Renal cortical epithelial cell (primary cell): ENCODE measurements at places on chromosomes 1 and 21.

DNA sequence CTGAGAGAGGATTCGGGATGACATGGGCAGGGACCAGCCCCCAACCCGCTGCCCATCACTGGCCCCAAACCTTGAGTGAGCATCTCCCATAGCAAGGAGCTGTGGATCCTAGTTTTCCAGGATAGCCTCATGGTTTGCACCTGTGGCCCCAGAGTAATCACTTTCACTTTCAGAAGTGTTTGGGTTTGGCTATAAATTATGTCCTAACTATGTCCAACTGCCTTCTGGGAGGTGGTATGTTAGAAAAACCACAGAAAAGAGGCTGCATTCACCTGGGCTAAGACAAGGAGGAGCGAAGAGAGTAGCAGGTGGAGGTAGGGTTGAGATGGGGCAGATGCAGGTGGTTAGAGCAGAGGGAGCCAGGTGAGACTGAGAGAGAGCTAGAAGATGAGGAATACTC is 19.4 kb upstream of the CLIC6 start:
- DNase-seq: no peak

- DNase-seq: no peak
These were observed 15.9 kb downstream of the LRRC8B start for GRCh38 chr1:89540406-89540970.

DNA sequence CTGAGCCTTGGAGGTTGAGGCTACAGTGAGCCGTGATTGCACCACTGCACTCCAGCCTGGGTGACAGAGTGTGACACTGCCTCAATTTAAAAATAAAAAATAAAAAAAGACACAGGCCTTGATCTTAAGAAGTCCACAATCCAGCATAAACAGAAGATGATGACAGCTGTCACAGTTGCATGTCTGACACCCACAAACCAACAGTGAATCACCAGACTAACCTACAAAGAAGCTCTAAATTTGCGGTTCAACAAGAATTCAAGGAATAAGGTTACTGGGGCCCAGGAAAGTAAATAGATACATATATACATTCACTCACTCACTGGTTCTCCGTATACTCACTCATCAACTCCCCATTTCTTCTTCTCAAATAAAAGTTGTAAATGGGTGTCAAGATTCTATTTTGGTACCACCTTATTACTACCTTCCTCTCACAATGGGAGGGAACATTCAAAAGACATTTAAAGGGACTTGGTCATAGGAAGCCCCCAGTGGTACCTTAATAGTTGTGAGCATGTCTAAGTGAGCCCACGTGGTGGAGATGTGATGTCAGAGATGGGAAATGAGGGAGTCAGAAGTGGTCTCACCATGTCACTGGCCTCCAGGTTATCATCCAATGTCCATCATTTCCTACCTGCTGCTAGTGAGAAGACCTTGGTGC is 66.9 kb upstream of the PRDX6 start:
- DNase-seq: no peak

GRCh38 chr1:245060684-245061374 is 94.0 kb upstream of the KIF26B start:
- no peak for DNase-seq

DNA sequence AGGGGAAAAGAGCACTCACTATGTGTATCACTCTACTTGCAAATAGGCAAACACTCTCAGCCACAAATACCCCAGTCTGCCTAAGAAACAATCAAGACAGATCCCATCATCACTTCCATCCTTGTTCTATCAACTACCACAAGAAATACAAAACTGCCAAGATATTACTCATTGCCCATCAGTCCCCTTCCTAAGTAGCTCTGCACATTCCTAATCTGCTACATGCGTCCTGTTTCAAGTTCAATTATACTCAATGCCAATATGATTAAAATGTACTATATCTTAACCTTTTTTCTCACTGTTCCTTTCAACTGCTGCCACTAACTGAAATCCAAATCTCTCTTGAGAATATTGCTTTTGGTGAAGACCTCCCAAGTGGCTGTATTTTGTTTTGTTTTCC is 1688.4 kb downstream of the PLA2G4A start:
- DNase-seq: no peak

DNA sequence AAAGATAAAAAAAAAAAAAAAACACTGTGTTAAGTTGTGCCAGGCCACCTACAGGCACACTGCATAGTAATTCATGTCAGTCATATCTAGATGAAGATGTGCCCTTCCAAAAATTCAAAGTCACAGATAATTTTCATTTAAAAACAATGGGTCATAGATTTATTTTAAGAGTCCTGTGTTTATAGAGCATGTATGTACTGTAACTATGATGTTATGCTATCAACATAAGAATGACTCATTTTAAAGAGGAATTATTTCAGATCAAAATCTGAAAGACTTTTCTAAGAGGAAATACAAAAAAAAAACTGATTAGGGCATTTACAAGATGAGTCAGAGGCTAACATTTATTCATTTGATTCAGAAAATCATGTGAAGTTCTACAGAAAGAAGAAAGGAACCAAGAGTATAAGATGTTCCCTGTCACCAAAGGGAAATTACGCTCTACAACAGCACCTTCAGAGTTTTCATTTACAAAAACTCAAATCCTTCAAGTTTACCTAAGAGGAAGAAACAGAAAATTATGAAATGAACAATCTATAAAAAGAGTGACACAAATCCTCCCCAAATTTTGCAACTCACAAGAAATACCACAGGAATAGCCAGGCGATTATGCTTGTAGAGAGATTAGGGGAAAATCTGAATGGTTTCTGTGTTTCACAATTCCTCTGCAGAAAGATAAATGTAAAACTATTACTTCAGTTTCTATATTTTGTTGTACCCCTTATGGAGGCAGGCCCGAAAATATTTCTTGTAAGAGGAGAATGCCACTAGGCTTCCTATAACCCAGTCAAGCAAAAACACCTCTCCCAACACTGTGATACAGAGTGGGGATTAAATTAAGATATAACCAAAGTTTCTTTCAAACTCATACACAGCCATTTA is 13.8 kb downstream of the TP53BP2 start:
- DNase-seq: peak; percentile 69

DNA sequence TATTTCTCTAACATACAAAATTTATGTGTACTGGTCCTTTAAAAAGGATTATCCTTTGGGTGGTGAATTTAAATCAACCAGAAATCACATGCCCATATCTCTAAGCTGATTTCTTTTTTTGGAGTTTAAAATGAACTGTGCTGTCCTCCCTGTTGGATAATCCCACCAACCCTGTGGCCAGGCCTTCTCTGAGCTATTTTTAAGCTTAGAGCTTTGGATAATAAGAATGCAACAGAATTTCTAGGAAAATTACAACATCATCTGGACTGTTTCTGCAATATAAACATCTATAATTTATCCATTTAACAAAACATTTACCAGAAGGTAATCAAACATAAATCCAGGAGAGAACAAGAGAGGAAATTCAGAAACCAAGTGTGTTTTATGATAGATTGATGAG is 88.3 kb downstream of the LRRC40 start:
- DNase-seq: no peak

GRCh38 chr21:26964170-26964778 is 2.6 kb downstream of the ADAMTS5 start:
- peak; percentile 70 for DNase-seq

GRCh38 chr21:18460979-18461378 is 57.4 kb upstream of the TMPRSS15 start:
- DNase-seq: no peak

DNA sequence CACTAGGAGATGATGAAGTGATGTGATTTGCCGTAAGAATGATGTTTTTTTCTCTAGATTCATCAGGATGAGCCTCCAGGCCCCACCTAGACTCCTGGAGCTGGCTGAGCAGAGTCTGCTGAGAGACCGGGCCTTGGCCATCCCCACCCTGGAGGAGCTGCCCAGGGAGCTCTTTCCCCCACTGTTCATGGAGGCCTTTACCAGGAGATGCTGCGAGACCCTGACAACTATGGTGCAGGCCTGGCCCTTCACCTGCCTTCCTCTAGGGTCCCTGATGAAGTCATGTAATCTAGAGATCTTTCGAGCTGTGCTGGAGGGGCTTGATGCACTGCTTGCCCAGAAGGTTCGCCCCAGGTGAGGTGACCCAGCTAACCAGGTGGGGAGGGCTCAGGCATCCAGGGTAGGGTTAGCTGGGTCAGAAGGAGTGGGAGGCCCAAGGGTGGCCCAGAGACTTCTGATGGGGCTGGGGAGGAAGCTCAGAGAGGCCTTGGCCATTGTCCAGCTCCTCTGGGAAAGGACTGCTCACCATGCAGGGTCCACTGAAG is 1.3 kb downstream of the PRAMEF12 start:
- DNase-seq: no peak

DNA sequence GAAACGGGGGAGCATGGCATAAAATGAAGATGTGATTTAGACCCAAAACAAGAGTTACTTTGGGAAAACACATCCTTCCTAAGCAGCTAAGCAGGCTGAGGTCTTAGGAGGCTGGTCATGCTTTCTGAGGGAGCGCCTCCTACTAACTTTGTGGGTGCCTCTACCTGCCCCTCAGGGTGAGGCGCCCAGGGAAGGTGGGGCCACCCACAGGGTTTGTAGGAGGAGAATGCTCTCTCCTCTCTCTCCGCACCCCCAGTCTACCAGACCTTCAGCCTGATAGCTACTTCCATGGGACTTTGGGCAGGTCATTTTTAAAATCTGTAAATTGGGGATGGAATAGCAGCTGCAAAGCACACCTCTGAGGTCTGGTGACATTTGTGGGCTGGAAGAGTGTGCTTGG is 23.8 kb downstream of the SLC27A3 start:
- no peak for DNase-seq

GRCh38 chr1:235735621-235736020 is 86.0 kb upstream of the GNG4 start:
- DNase-seq: no peak

DNA sequence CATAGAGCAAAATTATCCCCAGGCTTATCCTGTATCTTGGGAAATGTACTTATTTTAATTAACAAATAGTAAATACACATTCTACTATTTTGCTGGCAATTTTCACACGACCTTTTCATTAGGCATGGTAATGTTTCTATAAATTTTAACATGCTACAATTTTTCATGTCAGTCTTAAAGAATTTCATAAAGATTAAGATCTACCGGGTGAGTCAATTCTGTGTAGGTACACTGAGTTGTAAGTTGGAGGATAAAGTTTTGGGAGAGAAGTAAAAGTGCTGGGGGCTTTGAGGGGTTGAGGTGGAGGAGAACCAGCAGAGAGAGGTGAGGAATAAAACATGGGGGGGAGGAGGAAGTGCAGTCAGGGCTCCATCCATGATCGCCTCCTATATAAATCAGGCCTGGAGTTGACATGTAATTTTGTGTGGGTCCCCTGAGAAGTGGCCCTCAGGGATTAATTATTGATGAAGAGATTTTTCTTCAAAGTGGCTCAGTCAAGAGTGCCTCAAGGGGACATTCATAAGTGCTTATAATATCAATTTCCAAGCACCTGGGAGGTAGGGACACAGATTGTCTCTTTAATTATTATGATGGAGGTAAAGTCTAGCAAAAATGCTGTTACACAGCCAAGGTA is 7.2 kb downstream of the DPYD start:
- DNase-seq: no peak

GRCh38 chr1:248417854-248418253 is 15.0 kb downstream of the OR2T1 start:
- no peak for DNase-seq

DNA sequence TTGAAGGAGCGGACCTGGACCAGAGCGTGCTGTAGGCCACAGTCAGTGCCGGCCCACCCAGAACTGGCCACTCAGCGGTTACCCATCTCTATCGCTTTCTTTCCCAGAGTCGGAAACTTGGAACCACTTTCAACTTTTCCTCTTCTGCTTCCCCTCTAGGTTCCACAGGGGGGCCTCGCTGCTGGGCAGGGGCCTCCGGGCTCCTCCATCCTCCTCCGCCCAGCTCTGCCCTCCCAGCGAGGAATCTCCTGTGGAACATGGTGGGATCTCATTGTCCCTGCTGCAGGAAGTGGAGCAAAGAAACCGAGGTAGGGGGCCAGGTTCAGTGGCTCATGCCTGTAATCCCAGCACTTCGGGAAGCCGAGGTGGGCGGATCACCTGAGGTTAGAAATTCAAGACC is 139.2 kb downstream of the ETS2 start:
- DNase-seq: no peak

- DNase-seq: no peak
These were observed 160.1 kb downstream of the PTPRC start for GRCh38 chr1:198798923-198799386.

DNA sequence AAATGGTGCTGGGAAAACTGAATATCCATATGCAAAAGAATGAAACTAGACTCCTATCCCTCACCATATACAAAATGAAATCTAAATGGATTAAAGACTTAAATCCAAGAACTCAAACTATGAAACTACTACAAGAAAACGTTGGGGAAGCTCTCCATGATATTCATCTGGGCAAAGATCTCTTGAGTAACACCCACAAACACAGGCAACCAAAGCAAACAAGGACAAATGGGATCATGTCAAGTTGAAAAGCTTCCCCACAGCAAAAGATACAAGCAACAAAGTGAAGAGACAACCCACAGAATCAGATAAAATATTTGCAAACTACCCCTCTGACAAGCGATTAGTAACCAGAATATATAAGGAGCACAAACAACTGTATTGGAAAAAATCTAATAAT is 13.8 kb downstream of the TTC13 start:
- no peak for DNase-seq

- DNase-seq: peak; percentile 29
These were observed 809 bp downstream of the SYT11 start for GRCh38 chr1:155859881-155860871.

- DNase-seq: no peak
These were observed 39.4 kb downstream of the SLC2A7 start for GRCh38 chr1:8986814-8987190.

GRCh38 chr1:29706936-29707335 is 470.6 kb downstream of the PTPRU start:
- DNase-seq: peak; percentile 33

DNA sequence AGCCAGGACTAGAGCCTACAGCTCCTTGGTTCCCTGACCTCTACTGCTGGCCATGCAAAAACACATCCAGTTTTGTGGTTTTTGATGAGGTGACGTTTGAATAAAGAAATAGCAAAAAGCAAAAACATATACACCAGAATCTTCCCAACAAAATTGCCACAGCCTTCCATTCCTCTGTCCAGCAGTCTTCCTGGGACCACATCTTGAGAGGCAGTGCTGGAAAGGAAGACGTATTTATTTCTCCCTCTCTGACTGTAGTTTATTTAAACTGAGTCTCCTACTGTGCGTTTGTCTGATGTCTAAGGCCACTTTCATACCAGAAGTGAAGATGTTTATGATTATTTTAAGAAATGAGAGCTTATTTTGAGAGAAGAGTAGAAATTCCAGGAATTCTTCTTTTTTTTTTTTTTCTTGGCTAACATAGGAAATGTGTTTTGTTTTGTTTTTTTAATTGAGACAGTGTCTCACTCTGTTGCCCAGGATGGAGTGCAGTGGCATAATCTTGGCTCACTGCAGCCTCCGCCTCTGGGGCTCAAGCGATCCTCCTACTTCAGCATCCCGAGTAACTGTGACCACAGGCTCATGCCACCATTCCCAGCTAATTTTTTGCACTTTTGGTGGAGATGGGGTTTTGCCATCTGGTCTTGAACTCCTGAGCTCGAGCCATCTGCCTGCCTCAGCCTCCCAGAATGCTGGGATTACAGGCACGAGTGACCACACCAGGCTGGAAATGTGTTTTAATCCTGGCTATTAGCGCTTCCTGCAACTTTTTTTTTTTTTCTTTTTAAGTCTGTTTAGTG is 118.5 kb downstream of the ITSN1 start:
- DNase-seq: no peak
